Activated CD4-positive, alpha-beta T cell treated with anti-CD3 and anti-CD28 coated beads for 4 hours (primary cell): ENCODE measurements at places on chromosomes 2 and 18.

DNA sequence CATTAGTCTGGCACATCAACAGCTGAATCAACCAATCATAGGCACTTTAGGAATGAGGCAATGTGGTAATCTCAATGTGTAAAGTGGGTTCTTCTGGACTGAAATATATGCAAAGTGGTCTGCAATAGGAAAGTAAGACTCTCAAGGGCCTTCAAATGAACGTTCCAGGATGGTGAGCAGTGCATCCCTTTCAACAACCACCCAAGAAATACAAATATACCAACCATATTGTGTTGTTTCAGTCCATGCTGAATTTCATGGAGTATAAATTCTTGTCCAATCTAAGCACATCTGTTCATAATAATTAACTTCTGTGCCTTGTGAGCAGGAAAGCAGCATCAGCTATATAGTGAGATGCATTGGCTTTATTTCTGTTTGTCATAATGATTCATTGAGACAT lies 556.2 kb downstream of the THSD7B start:
- no peak for DNase-seq

DNA sequence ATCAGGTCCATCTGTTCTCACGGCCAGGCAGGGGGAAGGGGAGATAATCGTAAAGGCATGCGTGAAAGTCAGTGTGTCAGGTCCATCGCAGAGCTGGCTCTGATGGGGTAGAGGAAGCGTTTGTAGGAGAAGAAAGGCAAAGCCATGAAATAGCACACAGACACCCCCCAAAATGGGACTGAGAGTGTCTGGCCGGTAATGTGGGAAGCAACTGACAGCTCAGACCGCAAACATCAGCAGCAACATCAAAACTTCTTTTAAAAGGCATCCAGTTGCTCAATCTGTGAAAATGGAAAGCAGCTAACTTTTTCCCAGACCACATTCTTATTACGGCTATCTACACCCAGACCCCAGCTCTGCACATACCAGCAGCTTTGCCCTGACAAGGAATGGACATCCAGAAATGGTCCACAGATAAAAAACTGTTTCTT lies 232.6 kb downstream of the EN1 start:
- no peak for DNase-seq

- DNase-seq: no peak
Measured at GRCh38 chr2:138336146-138336545, 165.4 kb upstream of the SPOPL start.

DNA sequence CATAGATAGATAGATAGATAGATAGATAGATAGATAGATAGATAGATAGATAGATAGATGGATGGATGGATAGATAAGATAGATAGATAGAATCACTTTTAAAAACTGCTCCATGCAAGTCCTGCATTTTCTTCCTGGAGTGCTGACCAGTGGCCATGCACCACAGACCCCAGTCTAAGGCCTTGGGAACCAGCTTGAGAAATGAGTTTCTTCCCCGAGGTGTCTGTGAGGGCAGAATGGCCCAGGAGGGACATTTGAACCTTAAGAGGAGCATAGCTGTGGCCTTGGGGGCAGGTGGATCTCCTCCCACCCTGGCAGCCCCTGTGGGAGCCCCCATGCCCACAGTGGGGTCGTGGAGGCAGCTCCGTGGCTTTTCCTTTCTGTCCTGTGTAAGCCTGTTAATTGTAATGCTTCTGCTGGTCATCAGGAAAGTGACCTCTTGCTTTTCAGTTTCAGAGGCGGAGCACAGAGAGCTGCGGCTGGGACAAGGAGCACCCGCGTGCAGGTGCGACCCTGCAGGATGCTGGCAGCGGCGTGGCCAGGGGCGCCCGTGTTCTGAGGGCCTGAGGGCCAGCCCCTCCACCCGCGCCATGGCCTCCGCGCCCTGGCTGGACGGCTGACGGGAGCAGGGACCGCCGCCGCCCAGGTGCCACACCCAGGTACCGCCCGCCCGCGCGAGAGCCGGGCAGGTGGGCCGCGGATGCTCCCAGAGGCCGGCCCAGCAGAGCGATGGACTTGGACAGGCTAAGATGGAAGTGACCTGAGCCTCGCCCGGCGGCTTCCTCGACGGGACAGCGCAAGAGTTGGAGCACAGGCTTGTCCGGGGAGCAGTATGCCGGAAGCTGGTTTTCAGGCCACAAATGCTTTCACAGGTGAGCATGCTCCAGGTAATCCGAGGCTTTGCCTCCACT lies 168.6 kb downstream of the LDLRAD4 start:
- no peak for DNase-seq

DNA sequence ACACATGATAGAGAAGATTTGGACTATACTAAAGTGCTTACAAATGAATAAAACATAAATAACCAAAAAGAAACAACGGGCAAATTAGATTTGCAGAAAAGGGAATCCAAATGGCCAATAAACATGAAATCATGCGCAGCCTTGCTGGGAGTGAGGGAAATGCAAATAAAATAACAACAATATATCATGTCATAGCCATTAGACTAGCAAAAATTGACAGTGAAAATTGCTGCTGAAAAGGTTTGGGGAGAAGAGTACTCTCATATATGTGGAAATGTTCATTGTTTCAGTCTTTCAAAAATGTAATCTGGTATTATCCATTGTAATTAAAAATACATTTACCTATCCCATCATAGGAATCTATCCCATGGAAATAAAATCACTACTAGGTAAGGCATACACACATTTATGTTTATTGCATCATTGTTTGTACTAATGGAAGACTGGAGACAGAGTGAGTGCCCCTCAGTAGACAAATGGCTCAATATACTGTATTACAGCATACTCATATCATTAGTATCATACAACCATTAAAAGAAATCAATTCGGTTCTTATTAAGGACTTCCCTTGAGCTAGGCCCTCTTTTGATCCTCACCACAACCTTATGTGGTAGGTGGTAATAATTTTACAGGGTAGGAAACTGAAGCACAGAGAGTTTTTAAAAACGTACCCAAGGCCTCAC lies 94.1 kb upstream of the MSTN start:
- DNase-seq: no peak

- DNase-seq: no peak
Measured at GRCh38 chr2:201984800-201985525, 48.7 kb upstream of the FZD7 start.

GRCh38 chr2:229492034-229492433 lies 220.9 kb upstream of the PID1 start:
- no peak for DNase-seq

DNA sequence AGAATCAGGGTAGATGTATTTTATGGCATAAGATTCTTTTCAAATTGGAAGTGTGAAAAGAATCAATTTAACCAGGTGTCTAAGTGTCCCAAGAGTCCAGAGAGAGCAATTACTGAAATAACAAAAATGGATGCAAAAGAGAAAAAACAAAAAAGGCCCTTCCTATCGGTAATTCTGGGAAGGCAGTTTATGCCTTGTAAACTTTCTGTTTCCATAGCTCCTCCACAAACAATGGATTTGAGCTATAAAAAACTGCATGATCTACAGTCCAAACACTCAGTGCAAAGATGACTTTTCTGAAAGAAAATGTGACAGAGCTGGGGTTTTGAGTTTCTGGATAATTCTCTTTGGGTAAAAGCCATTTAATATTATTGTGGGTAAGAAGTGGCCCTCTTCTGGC lies 366.1 kb downstream of the EN1 start:
- DNase-seq: no peak

GRCh38 chr2:157221394-157221988 lies 36.0 kb upstream of the GALNT5 start:
- no peak for DNase-seq

DNA sequence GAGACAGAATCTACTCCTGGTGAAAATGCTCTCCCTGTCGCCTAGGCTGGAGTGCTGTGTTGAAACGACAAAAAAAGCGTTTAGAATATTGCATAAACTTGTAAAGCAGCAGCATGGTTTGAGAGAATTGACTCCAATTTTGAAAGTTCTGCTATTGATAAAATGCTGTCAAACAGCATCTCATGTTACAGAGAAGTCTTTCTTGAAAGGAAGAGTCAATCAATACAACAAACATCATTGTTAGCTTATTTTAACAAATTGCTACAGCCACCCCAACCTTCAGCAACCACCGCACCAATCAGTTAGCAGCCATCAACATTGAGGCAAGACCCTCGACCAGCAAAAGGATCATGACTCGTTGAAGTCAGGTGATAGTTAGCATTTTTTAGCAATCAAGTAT lies 6.9 kb downstream of the C2orf76 start:
- DNase-seq: no peak

DNA sequence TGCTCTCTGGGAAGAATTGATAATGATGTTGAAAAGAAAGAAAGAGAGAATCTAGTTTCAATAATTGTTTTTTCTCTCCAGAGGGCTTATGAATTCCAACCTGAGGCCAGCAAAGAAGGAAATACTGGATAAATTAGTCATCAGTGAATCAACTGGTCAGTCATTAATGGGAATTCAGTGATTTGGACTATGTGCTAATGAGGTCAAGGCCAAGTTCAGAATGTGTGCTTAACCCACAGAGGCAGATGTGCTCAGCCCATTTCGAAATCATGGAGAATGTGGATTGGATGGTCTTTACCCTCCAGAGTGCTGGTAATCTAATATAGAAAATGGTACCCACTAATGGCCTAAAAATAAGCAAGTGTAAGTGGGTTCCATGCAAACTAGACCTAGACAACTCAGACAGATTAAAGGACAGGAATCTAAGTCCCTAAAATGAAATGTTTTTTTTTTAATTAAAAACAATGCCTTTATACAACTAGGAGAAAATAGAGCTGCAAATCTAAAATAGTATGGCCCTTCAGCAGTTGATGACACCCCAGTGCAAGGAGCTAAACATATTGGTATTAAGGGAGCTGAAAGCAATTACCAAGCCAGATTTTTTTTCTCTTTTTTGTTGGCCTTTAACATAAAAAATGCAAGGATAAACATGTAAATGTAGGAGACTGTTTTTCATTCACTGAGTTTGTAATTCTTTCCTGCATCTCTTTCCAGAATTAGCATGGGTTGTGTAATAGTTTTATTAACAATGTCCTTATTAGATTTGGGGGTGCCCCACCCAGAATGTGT lies 296.9 kb downstream of the SATB2 start:
- DNase-seq: no peak

DNA sequence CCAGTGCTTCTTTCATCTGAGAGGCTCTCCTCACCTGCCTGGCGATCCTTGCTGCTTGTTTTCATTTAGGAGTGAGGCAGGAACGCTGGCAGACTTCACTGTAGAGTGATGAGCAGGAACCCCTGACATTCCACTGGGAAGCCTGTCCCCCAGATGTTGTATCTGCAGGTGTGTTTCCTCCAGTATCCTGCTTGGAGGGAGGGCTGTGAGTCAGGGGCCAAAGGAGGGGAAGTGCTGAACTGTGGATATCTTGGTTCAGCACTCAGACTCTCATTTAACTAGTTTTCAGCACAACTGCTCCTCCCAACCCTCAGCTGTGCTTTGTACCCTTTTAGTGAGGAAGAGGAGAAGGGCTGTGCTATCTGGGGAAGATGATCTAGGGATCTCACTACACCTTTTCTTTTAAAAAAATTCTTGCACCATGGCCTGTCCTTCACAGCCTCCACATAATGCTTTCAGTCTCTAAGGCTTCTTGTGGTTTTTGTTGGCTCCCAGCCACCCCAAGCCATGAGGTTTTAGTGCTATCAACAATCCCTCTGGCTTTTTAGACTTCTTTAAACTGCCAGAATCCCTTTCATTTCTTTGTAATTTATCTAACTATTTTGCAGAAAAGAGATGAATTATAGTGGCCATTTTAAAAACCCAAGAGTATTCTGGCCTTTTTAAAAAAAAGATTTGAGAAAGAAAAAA lies 11.2 kb downstream of the ANKAR start:
- no peak for DNase-seq

DNA sequence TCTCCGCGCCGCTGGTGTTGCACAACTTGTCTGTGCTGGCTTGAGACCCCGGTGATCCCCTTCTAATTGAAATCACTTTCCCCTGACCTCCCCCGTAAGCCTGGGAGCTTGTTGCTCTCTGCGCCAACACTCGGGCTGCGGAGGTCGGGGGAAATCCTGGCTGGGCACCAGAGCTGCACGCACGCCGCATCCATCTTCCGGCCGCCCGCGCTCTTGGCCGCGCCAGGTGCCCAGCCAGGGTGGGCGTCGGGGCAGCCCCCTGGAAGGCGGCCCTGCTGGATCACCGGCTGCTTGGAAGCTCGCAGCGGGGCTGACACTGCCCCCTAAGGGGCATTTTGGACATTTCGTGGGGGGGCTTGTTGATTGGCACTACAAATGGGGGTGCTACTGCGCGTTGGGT lies 280.3 kb upstream of the SKOR2 start:
- DNase-seq: no peak

GRCh38 chr2:70420740-70421139 lies 118.9 kb upstream of the FAM136A start:
- DNase-seq: no peak
